ENCODE measurements at places on chromosomes 6 and 20. TPM values are rescaled to one million over a fixed set of nuclear protein-coding genes. Genes with fewer than 3 reads are reported as not detected.

Gene ME1
- 14.5 TPM for total RNA-seq

DNA sequence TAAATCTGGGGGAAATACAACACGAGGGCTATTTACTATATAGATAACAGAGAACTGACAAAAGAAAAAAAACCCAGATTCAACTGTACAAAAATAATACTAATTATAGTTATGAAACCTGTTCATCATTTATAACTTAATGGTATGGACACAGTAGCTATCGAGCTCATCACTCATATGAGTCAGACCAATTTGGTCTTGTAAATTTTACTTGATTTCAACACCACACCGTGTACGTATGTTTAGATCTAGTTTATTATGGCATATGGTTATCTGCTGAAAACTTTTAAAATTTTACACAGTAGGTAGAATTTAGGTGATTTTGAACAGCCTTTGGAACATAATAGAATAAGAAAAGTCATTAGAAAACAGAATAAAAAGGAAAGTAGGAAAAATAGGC is 5.5 kb downstream of the MYLK4 start:
- H3K4me1 ChIP-seq, result peaks cover 7% of the 10 kb centered on the region
- H3K27ac ChIP-seq, result no peak overlapping the region
- no peaks in the 10 kb centered on the region for H3K27me3 ChIP-seq

DNA sequence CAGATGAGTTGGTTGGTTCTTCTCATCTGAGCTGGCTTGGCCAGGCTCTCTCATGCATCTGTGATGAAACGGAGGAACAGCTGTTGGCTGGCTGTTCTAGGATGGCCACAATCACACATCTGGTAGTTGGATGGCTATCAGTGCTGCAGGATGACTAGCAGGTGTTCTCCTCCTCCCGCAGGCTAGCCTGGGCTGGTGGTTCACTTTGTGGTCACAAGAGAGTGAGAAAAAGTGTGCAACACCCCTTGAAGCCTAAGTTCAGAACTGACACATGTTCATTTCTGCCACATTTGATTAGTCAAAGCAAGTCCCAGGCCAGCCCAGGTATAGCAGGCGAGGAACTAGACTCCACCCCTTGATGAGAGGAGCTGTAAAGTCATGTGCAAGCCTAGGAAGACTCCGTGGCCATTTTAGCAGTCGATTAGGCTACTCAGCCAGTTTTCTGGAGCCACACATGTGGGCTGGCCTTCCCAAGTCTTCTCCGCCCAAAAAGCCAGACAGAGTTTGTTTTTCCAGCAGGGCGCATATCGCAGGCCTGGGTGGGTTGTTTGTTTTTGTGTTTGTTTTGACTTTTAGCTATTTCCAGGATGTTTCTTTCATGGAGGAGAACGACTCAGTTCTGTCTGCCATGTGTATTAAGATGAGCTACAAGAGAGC is 120.8 kb downstream of the ISM1 start:
- H3K4me3 ChIP-seq, result no peak overlapping the region
- peaks cover 29% of the 10 kb centered on the region for H3K4me1 ChIP-seq
- H3K27me3 ChIP-seq, result no peaks in the 10 kb centered on the region

GRCh38 chr6:135227758-135228157 is 46.6 kb downstream of the MYB start:
- H3K27ac ChIP-seq, result no peak overlapping the region
- H3K4me3 ChIP-seq, result no peak overlapping the region
- H3K4me1 ChIP-seq, result no peaks in the 10 kb centered on the region
- DNase-seq, result no peak
- no peaks in the 10 kb centered on the region for H3K27me3 ChIP-seq

GRCh38 chr6:105522626-105523322 is 119.9 kb upstream of the PREP start:
- no peaks in the 10 kb centered on the region for H3K36me3 ChIP-seq
- no peaks in the 10 kb centered on the region for H3K27me3 ChIP-seq
- H3K4me1 ChIP-seq, result no peaks in the 10 kb centered on the region
- H3K27ac ChIP-seq, result no peak overlapping the region
- no peak for DNase-seq

- H3K4me3 ChIP-seq, result peak overlapping the region; percentile 98
- peak overlapping the region; percentile 99 for H3K27ac ChIP-seq
- peaks cover 57% of the 10 kb centered on the region for H3K36me3 ChIP-seq
These were observed 2.1 kb downstream of the CPNE1 start for GRCh38 chr20:35662551-35662950.

DNA sequence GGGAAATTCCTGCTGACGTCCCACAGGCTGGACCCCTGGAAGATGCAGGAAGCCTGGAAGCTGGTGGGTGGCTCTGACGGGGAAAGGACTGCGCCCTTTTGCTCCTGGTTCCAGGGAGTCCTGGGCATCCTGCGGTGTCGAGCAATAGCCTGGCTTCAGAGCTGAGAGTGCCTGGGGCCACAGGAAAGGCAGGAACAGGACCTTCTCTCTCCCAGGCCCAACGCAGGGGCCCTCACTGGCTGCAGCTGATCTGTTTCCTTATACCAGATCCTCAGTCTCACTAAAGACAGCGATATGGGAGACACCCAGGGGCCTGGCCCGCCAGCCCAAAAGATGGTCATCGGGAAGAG is 1.4 kb downstream of the B3GALT4 start:
- peaks cover 48% of the 10 kb centered on the region for H3K4me1 ChIP-seq
- H3K4me3 ChIP-seq, result peak overlapping the region; percentile 94
- H3K27ac ChIP-seq, result peak overlapping the region; percentile 62
- no peaks in the 10 kb centered on the region for H3K27me3 ChIP-seq
- H3K36me3 ChIP-seq, result peaks cover 97% of the 10 kb centered on the region

DNA sequence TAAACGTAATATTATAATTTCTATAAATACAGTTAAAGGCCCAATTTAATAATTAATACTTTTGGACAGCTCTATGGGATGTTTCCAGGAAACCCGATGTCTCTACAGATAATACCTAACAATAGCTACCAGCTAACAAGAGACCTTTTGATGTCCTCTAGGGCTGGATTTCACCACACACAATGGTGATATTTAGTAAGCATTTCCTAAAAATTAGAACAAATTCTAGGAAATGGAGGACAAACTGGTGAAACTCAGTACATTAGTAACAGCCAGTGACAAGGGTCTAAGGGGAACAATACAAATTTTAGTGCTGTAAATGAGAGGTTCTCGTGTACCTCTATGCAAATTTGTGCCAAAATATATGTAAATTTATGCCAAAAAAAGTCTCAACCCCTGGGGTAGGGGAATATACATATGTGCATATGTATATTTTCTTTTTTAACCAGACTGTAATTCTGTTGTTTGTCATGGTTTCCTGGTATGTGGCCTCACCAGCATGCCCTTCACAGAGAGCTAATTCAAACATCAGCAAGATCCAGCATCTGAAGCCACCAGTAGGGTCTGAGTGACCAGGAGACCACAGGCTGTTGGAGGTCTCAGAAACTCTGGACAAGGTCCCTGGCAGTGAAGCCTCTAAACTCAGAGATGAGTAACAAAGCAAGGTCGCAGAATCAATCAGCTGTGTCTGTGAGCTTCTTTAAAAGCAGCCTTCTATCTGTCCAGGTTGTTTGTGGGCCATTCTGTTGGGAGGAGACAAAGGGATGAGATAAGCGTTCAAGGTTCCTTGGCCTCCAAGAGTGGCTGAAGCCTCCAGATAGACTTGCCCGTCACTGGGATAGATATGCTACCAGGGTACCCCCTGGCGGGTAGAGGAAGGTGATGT is 235.1 kb upstream of the RREB1 start:
- no peaks in the 10 kb centered on the region for H3K4me1 ChIP-seq
- no peak overlapping the region for H3K27ac ChIP-seq
- H3K4me3 ChIP-seq, result no peak overlapping the region
- H3K36me3 ChIP-seq, result no peaks in the 10 kb centered on the region
- DNase-seq, result no peak
- no peaks in the 10 kb centered on the region for H3K27me3 ChIP-seq

DNA sequence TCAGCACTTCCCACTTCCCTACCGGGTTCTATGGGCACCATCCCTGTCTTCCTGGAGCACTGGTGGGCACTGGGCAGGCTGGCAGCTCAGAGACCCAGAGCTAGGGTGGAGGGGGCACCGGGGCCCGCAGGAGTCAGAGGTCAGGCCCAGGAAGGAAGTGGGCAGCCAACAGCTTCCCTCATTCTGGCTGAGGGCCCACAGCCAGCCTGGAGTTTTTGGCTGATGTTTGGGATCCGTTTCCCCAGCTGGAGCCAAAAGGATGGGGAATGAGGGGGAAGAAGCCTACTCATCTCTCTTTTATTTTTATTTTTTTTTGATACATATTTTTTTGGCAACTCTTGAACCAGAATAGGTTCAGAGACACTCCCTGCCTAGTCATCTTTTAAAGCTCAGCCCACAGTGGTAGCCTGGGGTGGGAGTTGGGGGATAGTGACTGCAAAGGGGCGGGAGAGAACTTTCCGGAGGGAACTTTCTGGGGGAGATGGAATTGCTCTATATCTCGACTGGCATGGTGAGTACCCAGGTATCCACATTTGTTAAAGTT is 54.2 kb upstream of the MLN start:
- H3K4me1 ChIP-seq, result no peaks in the 10 kb centered on the region
- DNase-seq, result no peak
- no peak overlapping the region for H3K27ac ChIP-seq
- H3K36me3 ChIP-seq, result no peaks in the 10 kb centered on the region
- H3K4me3 ChIP-seq, result no peak overlapping the region
- H3K27me3 ChIP-seq, result peaks cover 100% of the 10 kb centered on the region

Gene ADAT2
- total RNA-seq, result 12.0 TPM

GRCh38 chr6:42104095-42104803 is 38.2 kb downstream of the C6orf132 start:
- peaks cover 82% of the 10 kb centered on the region for H3K36me3 ChIP-seq
- no peak overlapping the region for H3K4me3 ChIP-seq
- no peak for DNase-seq
- peaks cover 40% of the 10 kb centered on the region for H3K4me1 ChIP-seq
- H3K27me3 ChIP-seq, result no peaks in the 10 kb centered on the region

DNA sequence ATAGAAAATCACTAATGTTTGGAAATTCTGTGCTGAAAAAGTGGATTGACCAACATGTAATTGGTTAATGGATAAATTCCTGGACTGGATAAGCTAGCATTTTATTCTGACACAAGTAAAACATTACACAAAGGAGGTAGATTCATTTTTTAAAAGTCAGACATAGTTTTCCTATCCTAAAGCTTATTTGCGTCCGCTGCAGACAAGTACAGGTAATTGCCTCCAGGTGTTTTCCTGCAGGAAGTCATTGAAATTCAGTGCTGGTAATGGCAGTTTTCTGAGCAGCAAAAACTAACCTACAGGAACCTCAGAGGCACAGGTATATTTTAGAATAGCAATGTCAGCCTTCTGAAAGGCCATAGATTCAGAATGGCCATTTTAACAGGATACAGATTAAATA is 20.0 kb upstream of the HIVEP1 start:
- H3K4me1 ChIP-seq, result no peaks in the 10 kb centered on the region
- H3K4me3 ChIP-seq, result no peak overlapping the region
- no peak overlapping the region for H3K27ac ChIP-seq
- no peak for DNase-seq

DNA sequence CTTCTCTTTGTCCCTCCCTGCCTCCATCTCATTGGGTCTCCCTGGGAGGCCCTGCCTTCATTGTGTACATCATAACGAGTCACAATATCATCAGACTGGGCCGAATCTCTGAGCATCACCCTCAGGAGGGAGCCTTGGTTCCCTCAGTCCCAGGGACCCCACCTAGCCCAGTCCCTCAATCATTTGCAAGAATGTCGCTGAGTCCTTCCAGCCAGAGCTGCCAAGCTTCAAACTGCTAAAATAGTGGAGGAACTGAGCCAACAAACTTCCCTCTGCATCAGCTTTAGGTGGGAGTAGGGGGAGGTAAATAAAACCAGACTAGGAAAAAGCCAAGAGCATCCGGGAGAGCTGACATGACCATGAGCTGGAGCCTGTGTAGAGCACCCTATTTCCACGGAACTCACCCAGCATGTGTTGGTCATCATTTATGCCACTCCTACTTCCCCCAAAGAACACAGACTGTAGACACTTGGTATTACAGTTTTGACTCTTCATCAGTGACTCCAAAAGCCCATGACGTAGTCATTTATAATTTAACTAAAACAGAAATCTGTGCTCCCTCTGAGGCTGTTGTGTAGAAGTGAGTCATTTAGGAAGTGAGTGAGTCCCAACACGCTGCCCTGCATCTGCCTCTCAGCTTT is 28.8 kb upstream of the IL17A start:
- H3K27ac ChIP-seq, result no peak overlapping the region
- no peak overlapping the region for H3K4me3 ChIP-seq
- H3K27me3 ChIP-seq, result no peaks in the 10 kb centered on the region
- DNase-seq, result no peak

GRCh38 chr6:13724182-13724581 is 12.5 kb upstream of the RANBP9 start:
- peak overlapping the region; percentile 28 for H3K4me3 ChIP-seq
- DNase-seq, result peak; percentile 63
- peak overlapping the region; percentile 77 for H3K27ac ChIP-seq
- H3K36me3 ChIP-seq, result peaks cover 12% of the 10 kb centered on the region
- peaks cover 29% of the 10 kb centered on the region for H3K4me1 ChIP-seq
- H3K27me3 ChIP-seq, result no peaks in the 10 kb centered on the region

DNA sequence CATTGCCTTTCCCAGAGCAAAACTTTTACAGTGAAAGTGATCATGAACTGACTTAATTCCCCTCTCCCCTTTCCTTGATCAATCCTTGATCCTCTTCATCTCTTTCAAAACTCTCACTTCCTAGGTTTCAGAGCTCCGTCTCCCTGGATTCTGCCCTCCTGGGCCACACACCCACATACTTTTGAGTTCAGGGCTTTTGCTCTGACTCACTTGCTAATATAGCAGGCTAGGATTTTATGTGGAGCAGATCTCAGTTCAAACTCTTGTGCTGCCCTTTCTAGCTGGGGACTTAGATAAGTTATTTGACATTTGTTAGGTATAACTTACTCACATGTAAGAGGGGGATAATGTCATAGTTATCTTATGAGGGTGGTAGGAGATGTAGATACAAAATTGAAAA is 109.1 kb upstream of the MLIP start:
- H3K36me3 ChIP-seq, result no peaks in the 10 kb centered on the region
- no peak overlapping the region for H3K4me3 ChIP-seq
- H3K27ac ChIP-seq, result no peak overlapping the region
- H3K4me1 ChIP-seq, result peaks cover 9% of the 10 kb centered on the region

DNA sequence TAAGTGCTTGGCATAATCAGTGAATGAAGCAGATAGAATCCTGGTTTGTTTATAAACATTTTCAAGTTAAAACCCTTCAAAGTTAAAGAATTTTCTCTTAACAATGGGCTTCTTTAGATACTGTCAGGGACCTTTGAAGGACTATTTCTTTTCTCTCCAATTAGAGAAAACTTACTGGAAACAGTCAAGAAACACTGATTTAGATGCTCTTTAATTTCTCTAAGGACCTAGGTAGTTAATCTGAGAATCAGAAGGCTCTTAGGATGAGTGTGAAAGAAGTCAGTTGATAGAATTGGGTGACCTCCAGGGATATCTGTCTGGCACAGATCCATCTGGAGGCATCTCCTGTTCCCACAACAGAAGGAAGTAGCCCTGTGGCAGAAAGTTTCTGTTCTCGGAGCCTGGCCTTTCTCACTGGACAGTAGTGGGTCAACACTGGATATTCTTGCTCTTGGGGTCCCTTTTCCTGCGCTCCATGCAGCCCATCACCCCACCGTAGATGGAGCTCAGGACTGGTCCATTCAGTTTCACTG is 22.5 kb downstream of the KIAA0408 start:
- no peak for DNase-seq
- no peaks in the 10 kb centered on the region for H3K27me3 ChIP-seq
- H3K4me3 ChIP-seq, result no peak overlapping the region
- no peak overlapping the region for H3K27ac ChIP-seq
- H3K36me3 ChIP-seq, result no peaks in the 10 kb centered on the region
